ENCODE measurements at places on chromosomes 12 and 14. TPM values are rescaled to one million over a fixed set of nuclear protein-coding genes. Genes with fewer than 3 reads are reported as not detected.

The TAS2R9 gene
- total RNA-seq = not detected

GRCh38 chr14:89586258-89587135 lies 169.5 kb upstream of the FOXN3 start:
- ATAC-seq = no peak

GRCh38 chr12:94900496-94900895 lies 103.0 kb downstream of the NDUFA12 start:
- ATAC-seq = no peak

DNA sequence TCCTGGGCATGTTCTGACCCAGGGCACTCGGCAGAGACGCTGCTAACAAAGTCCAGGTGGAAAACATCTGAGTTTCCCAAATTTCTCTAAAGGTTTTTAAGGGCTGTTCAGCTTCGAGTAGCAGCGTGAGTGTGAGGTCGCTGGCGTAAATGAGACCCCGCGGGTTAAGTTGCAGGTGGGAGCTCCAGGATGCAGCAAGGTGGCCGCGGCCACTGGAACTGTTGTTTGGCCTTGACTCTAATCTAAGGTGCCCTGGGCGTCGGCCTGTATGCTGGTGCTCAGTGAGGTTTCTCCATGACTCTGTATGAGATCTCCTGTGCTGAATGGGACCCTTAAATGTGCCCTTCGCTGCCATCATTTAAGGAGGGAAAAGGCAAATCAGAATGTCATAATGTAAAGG lies 50.7 kb downstream of the ELK3 start:
- ATAC-seq = no peak

The KCNK10 gene
- not detected for total RNA-seq

GRCh38 chr12:32478858-32479725 lies 79.7 kb downstream of the FGD4 start:
- no peak for ATAC-seq

All from activated T-helper 17 cell treated with anti-CD3 and anti-CD28 coated beads, Interleukin-2, amount 50 U/mL, for 72 hours (primary cell).